ENCODE measurements at places on chromosomes 1 and 21. TPM values are rescaled to one million over a fixed set of nuclear protein-coding genes. Genes with fewer than 3 reads are reported as not detected.

The LCK gene
- total RNA-seq = 267 TPM

DNA sequence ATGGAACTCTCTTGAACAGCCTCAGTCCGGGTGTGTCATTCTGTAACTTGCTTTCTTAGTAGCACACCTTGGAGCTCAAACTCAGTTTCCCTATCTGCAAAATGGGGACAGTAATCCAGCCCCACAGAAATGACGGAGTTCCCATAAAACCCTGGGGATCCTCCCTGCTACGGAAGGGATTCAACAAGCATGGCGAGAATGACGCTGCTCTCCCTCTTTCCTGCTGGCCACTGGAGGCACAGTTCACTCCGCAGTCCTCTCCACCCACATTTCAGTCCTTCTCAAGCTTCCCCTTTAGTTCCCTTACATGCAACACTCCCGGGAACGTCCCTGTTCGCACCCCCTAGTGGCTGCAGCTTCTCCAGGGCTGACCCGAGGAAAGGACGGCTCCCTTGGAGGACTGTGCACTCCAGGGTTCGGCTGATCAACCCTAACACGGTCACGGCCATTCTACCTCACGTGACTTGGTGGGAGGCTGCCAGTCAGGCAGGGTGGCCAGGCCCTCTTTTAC, 20.6 kb downstream of the RUNX3 start:
- no peak for DNase-seq

The PKNOX1 gene
- 11.5 TPM for total RNA-seq

DNA sequence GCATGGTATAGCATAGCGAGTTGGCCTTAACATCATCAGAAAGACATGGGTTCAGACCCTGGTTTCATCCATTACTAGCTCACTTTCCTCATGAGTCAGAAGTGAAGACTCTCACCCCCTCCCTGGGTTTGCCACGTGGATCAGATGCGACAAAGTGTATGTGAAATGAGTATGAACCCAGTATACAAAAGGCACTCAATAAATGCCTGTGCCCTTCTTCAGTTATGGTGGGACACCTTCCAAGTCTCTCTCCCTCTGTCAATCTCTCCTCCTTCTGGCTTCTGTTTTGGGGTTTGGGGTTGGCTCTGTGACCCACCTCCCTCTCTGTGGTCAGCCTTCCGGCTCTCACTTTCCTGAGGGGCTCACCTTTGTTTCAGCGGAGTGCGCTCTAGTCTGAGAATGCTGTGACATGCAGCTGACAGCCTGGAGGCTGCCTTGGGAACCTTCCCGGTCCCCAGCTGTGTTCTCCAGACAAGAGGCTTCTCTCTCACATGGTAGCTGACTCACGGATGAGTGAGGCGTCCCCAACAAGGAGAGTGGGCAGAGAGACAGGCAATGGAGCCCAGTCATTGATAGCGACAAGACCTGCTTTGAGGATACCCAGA, 155.0 kb upstream of the EDN2 start:
- no peak for DNase-seq

- DNase-seq = peak; percentile 67
Observed at GRCh38 chr1:47436304-47436978, 1.4 kb upstream of the FOXD2 start.

- DNase-seq = no peak
Observed at GRCh38 chr1:59266180-59266926, 30.5 kb upstream of the FGGY start.

GRCh38 chr1:230403442-230403841, 22.7 kb downstream of the PGBD5 start:
- no peak for DNase-seq

The TLCD4 gene
- 0.23 TPM for total RNA-seq

The ZNF691 gene
- 2.6 TPM for total RNA-seq

DNA sequence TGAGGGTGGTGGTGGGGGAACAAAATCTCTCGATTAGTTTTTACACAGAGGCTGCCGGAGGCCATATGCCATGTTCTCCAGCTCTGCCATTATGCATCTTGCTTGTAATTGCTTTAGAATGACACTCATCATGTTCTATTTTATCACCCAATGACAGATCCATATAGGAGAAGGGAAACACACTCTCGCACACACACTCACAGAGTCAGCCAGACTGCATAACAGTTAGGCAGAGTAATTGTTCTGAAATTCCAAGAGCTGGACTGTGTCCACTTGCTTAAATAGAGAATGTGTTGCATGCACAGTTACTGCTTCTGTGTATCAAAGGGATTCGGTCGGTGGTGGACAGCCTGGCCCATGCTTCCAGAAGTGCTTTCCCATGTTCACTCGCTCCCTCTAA, 30.6 kb downstream of the KCND3 start:
- no peak for DNase-seq

DNA sequence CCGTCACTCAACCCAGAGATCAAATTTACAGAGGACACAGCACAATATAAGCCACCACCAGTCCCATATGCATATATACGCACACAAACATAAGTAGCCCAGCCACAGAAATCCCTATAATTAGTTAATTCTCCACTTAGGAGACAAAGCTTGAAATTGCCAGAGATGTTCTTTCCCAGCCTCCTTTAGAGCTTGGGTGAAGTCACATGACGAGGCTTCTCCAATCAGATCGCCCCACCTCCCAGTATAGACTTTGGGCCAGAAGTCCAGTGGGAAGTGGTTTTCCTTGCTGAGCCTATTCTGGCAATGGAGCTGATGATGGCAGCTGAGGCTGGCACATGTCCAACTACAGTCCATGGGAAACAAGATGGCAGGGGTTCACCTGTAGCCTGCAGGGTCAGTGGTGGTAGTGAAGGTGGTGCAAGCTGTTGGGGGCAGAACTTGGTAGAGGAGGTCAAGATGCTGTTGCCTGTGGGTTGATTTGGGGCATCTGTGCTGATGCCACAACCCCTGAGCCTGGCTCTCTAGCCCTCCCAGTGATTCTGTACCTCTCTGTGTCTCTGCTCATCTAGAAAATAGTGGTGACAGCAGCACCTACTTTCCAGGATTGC, 535.9 kb downstream of the MATN1 start:
- DNase-seq = no peak

The LMOD1 gene
- not detected for total RNA-seq

The RGS8 gene
- total RNA-seq = not detected

- DNase-seq = no peak
Observed at GRCh38 chr1:85258536-85259117, 835 bp downstream of the C1orf52 start.

GRCh38 chr1:90712153-90712856, 4.8 kb downstream of the BARHL2 start:
- no peak for DNase-seq

GRCh38 chr1:78334952-78335351, 155.8 kb upstream of the PTGFR start:
- DNase-seq = no peak

DNA sequence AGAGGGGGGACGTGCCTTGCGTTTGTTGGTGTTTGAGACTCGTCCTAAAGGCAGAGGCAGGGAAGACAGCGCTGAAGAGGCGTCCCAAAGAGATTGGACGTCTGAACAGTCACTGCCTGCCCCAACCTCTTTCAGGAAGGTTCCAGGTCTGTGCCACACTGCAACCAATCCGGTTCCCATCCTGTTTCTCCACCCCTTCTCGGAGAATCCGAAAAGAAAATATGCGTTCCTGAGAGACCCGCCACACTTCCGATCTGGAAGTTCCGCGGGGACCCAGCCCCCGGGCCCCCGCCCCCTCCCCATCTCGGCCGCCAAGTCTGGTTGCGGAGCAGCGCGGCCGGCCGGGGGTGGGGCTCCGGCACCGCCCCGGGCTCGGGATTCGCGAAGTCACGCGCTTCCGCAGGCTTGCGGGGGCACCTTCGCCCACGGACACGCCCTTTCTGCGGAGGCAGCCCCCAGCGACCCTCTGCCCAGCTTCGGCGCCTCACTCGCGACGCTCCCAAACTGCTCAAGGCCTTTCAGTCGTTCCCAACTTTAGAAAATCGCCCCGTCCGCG, 124.5 kb upstream of the DPYD start:
- no peak for DNase-seq

DNA sequence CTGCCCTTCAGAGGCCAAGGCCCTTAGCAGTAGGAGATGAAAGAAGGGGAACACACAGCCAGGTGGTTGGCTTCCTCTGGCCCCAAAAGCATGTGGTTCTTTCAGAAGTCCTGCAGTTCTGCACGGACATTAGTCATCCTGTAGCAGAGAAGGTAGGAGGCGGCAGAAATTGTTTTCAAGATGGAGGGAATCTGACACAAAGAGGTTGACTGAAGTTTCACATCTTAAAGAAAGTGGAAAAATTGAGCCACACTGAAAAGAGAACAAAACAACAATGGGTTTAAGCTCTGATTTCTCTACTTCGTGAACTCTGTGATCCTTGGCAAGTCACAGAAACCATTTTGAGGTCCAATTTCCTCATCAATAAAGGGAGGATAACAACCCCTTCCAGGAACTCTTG, 125.3 kb upstream of the DNAH14 start:
- DNase-seq = no peak

GRCh38 chr21:46448108-46448507, 10.6 kb upstream of the DIP2A start:
- DNase-seq = no peak

The ST3GAL3 gene
- total RNA-seq = 24.9 TPM
